ENCODE measurements at places on chromosomes 3 and 15. TPM values are rescaled to one million over a fixed set of nuclear protein-coding genes. Genes with fewer than 3 reads are reported as not detected.

DNA sequence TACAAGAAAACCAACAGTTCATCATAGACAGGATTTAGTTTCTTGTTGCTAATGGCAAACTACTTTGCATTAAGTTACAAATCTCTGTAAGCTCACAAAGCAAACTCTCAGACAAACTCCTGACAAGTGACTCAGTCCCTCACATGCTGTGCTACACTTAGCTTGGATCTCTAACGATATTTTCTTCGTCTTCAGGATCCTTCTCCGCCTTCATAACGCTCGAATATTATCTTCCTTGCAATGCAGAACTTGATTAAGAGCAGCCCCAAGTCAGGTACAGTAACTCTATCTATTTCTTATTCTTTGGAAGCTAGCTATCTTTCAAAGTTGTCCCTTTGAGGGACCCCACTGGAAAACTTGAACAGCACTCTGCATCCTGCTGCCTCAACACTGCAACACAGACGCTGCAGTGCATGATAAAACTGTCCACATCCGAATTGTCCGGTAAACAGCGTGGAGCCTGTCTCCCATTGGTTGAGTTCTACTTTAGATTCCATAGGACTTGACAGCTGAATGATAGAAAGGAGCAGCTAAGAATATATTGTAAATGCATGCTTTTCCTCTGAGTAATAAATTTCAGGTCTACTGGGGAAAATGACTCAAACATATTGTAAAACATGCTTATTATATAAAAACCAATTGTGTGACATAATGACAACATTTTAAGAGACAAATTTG lies 61.3 kb downstream of the UACA start:
- DNase-seq = no peak
- H3K4me3 ChIP-seq = no peak overlapping the region
- H3K27me3 ChIP-seq = no peaks in the 10 kb centered on the region

GRCh38 chr3:44734646-44735168 lies 5.3 kb downstream of the ZNF501 start:
- peaks cover 6% of the 10 kb centered on the region for H3K36me3 ChIP-seq
- peaks cover 9% of the 10 kb centered on the region for H3K4me1 ChIP-seq
- no peak for DNase-seq
- H3K4me3 ChIP-seq = no peak overlapping the region
- H3K27ac ChIP-seq = no peak overlapping the region

DNA sequence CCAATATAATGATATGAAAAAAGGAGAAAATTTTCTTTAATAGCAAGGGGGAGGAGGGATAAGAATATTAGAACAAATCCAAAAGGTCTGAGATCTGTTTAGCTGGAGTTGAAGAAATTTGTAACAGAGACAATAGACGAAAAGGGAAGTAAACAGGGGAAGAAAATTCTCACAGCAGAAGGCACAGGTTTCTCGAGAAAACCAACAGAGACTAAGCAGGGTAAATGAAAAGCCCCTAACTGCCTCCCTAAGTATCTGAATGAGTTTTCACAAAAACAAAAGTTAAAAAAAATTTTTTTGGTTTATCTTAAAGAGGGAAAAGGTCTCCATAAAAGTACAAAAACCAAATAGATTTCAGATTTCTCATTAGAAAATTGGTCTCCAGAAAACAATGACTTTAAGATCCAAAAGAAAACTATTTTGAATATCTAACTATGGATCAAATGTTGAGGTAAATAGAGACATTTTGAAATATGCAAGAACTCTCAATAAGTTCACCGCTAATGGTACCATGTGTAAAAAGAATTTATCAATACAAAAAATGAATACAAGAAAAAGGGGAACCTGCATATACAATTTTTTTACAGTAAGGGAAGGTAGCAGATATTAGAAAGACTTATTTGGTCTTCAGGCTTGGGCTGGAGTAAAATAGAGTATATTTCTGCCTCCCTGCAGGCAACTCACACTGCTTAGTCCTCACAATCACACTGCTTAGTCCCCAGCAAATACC lies 23.9 kb upstream of the NEK10 start:
- no peaks in the 10 kb centered on the region for H3K4me1 ChIP-seq
- no peak overlapping the region for H3K27ac ChIP-seq
- no peak for DNase-seq
- peaks cover 3% of the 10 kb centered on the region for H3K36me3 ChIP-seq
- no peak overlapping the region for H3K4me3 ChIP-seq

- DNase-seq = no peak
- H3K27ac ChIP-seq = no peak overlapping the region
- peaks cover 22% of the 10 kb centered on the region for H3K36me3 ChIP-seq
- no peaks in the 10 kb centered on the region for H3K27me3 ChIP-seq
Observed at GRCh38 chr3:136291302-136291701, 41.2 kb downstream of the PCCB start.

GRCh38 chr15:55992769-55993110 lies 672 bp downstream of the NEDD4 start:
- peak overlapping the region; percentile 94 for H3K4me3 ChIP-seq
- H3K27ac ChIP-seq = peak overlapping the region; percentile 83
- DNase-seq = peak; percentile 45
- no peaks in the 10 kb centered on the region for H3K36me3 ChIP-seq

DNA sequence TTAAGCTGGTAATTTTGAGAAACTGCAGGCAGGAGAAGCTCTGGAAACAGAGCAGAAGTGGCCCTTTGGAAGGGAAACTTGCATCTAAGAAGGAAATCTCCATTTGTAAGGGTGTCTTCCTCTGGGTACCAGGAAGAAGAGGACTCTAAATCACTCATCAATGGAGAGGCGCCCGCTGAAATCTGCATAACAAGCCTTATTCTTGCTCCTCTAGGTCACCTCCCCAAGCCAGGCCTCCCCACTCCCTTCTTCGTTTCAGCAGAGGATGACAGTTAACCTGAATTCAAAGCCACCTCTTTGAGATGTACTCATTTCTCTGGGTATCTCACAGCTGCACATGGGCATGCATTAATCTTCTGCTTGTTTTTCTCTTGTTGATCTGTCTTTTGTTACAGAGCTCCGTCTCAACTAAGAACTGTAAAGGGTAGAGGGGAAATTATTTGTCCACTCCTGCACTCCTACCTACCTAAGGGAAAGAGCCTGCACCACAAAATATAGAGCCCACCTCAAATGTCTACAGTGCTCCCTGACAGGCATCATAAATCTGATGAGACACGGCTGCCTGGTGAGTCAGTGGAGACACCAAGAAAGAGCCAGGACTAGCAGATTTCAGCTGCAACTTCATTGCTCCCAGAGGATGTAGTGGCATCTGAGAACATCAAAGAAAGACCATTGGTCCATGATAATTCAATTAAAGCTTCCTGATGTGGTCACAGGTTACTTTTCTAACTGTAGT lies 51.5 kb downstream of the GABRB3 start:
- H3K4me3 ChIP-seq = no peak overlapping the region
- H3K27me3 ChIP-seq = no peaks in the 10 kb centered on the region
- no peak overlapping the region for H3K27ac ChIP-seq
- no peaks in the 10 kb centered on the region for H3K4me1 ChIP-seq
- DNase-seq = no peak

- no peak overlapping the region for H3K4me3 ChIP-seq
- H3K27ac ChIP-seq = no peak overlapping the region
- H3K36me3 ChIP-seq = no peaks in the 10 kb centered on the region
- H3K27me3 ChIP-seq = no peaks in the 10 kb centered on the region
Observed at GRCh38 chr15:67805008-67805665, 20.2 kb upstream of the SKOR1 start.

- H3K27ac ChIP-seq = no peak overlapping the region
- DNase-seq = peak; percentile 62
- no peaks in the 10 kb centered on the region for H3K36me3 ChIP-seq
- peaks cover 11% of the 10 kb centered on the region for H3K4me1 ChIP-seq
Observed at GRCh38 chr3:46114323-46114988, 87.2 kb upstream of the XCR1 start.

- H3K27me3 ChIP-seq = no peaks in the 10 kb centered on the region
- H3K27ac ChIP-seq = no peak overlapping the region
- H3K36me3 ChIP-seq = peaks cover 8% of the 10 kb centered on the region
- H3K4me3 ChIP-seq = no peak overlapping the region
- peaks cover 6% of the 10 kb centered on the region for H3K4me1 ChIP-seq
Observed at GRCh38 chr3:98580401-98581386, 12.7 kb downstream of the CPOX start.

DNA sequence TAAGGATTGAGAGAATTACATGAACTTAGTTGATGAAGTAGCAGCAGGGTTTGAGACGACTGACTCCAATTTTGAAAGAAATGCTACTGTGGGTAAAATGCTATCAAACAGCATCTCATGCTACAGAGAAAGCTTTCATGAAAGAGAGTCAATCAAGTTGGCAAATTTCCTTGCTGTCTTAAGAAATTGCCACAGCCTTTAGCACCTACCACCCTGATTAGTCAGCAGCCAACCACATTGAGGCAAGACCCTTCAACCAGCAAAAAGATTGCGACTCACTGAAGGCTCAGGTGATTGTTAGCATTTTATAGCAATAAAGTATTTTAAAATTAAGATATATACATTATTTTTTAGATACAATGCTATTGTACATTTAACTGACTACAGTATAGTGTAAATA lies 80.9 kb downstream of the RAP2B start:
- H3K27me3 ChIP-seq = no peaks in the 10 kb centered on the region
- no peak overlapping the region for H3K27ac ChIP-seq
- H3K4me1 ChIP-seq = no peaks in the 10 kb centered on the region
- no peaks in the 10 kb centered on the region for H3K36me3 ChIP-seq
- no peak for DNase-seq

DNA sequence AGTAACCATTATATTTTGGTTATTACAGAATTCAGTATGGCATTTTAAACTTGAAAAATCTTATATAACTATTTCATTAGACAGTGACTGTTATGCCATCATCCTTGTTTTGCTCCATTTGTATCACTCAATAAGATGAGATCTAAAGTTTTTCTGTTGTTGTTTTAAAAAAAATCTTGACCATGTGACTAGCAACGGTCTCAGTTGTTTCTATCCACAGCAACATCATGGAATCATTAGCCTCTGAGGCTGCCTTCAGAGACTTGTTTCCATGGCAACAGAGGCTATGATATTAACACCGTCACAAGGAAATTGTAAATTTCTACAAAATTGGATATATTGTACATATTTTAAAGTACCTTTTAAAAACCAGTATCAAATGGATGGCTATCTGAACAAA lies 129.8 kb downstream of the DLG1 start:
- no peaks in the 10 kb centered on the region for H3K4me1 ChIP-seq
- H3K27ac ChIP-seq = no peak overlapping the region
- DNase-seq = no peak

GRCh38 chr3:18837137-18837755 lies 311.1 kb upstream of the KCNH8 start:
- no peaks in the 10 kb centered on the region for H3K27me3 ChIP-seq
- no peaks in the 10 kb centered on the region for H3K4me1 ChIP-seq
- no peak for DNase-seq
- no peaks in the 10 kb centered on the region for H3K36me3 ChIP-seq
- H3K4me3 ChIP-seq = no peak overlapping the region

Gene LPCAT4
- 8.1 TPM for total RNA-seq

Gene ZCWPW2
- 0.53 TPM for total RNA-seq

Gene SH2D7
- total RNA-seq = not detected

Gene CD276
- 55.2 TPM for total RNA-seq

Gene ZMYND10
- 0.60 TPM for total RNA-seq

Data from HepG2 (cell line).